GM23338 (cell line): ENCODE measurements at places on chromosomes 11 and 22. TPM values are rescaled to one million over a fixed set of nuclear protein-coding genes. Genes with fewer than 3 reads are reported as not detected.

DNA sequence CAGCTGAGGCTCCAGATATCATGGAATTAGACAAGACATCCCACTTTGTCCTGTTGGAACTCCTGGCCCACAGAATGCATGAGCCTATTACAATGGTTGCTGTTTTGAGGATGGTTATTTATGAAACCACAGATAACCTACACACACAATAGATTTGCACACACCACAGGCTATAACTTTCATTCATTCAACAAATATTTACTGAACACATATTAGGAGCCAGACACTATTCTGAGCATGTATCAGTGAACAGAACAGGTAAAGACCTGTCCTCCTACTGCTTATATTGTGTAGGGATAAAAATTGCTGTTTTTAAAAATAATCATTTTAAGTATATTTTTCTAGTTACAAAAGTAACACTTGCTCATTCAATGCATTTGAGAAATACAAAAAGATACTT, 13.4 kb upstream of the LDLRAD3 start:
- DNase-seq, result no peak

DNA sequence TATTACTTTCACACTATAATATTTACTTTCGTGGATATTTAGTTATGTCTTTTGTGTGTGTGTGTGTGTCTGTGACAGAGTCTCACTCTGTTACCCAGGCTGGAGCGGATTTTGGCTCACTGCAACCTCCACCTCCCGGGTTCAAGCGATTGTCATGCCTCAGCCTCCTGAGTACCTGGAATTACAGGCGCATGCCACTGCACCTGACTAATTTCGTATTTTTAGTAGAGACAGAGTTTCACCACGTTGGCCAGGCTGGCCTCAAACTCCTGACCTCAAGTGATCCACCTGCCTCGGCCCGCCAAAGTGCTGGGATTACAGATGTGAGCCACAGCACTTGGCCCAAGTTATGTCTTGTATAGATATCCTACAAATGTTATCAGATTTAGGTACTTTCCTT, 9.9 kb downstream of the PISD start:
- DNase-seq, result no peak

DNA sequence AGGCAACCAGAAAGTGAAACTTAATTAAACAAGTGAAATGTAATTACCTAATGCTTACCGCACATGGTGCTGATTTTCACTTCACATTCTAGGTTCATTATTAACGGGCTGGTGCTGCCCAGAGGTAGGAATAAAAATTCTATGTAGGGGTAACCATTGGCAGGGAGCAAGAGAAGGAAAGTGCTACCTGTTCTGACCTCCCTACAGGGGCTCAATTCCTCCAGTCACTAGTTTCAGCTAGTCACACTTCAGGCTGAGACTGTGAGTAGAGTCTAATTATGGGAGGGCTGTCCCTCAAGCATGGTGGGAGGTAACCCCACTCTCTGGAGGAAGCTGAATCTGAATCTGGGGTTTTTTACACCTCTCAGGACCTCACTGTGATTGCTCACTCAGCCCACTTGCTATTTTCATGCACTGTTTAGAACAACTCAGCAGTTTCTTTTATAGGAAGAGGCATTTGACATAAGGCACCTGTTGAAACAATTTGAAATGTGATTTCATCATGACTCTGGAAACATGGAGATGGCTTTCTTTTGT, 75.4 kb downstream of the MAML2 start:
- DNase-seq, result no peak

The SYT13 gene
- total RNA-seq, result 16.3 and 17.1 TPM in 2 replicates

The KCNJ1 gene
- not detected in 2 replicates for total RNA-seq

The WNT11 gene
- 0.56 and 3.0 TPM in 2 replicates for total RNA-seq

- no peak for DNase-seq
Observed at GRCh38 chr11:92082652-92083051, 142.0 kb upstream of the FAT3 start.
